ENCODE measurements at places on chromosomes 11 and 22. TPM values are rescaled to one million over a fixed set of nuclear protein-coding genes. Genes with fewer than 3 reads are reported as not detected.
A peak's percentile ranks its signal among the peaks of the same experiment; 100 is the strongest.

DNA sequence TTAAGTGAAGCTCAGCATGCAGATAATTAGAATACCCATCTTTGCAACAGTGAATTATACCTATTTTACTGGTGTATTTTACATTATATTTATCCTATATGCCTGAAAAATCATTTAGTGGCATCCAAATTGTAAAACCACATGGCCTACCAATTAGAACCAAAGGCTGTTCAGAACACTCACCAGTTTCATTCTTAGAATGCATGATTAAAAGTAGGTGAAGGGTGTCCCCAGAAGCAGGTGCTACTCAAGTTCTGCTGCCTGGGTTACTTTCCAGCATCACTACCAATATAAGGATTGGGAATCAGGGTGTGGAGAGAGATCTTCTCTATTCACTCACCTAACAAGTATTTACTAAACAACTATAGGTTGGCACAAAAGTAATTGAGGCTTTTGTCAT, 103.3 kb downstream of the SGSM3 start:
- DNase-seq, result no peak

GRCh38 chr11:94849839-94850238, 81.7 kb downstream of the AMOTL1 start:
- peak; percentile 75 for DNase-seq

DNA sequence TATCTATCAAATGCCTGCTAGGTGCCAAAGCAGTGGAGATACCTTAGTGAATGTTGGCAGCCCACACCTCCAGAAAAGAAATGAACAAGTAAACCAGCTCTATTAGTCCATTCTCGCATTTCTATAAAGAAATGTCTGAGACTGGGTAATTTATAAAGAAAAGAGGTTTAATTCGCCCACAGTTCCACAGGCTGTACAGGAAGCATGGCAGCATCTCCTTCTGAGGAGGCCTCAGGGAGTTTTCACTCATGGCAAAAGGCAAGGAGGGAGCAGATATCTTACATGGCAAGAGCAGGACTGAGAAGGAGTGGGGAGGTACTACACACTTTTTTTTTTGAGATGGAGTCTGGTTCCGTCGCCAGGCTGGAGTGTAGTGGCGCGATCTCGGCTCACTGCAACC, 18.7 kb upstream of the ZC3H12C start:
- DNase-seq, result no peak

DNA sequence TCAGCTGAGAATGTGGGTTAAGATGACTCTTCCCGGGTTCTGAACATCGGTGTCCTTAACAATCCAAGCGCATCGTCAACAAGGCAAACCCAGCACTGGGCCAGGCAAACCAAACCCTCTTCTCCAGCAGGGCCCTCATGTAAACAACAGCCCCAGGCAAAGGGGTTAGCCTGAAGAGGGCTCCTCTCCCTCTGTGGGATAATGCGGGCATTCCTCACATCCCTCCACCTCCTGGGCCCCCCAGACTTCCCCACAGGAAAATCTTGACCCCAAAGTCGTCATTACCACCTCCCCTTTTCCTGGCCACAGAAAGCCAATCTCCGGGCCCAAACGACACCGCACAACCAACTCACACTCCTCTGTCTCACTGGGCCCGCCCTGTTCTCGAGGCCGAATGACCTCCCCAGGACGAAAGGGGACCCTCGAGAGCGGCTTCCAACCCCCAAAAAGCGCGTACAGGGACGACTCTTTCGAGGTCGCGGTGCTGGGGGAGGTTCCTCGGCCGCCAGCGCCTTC, 566 bp downstream of the DDB1 start:
- peak; percentile 31 for DNase-seq

- DNase-seq, result no peak
These were observed 339.2 kb upstream of the CCDC90B start for GRCh38 chr11:83625336-83625735.

DNA sequence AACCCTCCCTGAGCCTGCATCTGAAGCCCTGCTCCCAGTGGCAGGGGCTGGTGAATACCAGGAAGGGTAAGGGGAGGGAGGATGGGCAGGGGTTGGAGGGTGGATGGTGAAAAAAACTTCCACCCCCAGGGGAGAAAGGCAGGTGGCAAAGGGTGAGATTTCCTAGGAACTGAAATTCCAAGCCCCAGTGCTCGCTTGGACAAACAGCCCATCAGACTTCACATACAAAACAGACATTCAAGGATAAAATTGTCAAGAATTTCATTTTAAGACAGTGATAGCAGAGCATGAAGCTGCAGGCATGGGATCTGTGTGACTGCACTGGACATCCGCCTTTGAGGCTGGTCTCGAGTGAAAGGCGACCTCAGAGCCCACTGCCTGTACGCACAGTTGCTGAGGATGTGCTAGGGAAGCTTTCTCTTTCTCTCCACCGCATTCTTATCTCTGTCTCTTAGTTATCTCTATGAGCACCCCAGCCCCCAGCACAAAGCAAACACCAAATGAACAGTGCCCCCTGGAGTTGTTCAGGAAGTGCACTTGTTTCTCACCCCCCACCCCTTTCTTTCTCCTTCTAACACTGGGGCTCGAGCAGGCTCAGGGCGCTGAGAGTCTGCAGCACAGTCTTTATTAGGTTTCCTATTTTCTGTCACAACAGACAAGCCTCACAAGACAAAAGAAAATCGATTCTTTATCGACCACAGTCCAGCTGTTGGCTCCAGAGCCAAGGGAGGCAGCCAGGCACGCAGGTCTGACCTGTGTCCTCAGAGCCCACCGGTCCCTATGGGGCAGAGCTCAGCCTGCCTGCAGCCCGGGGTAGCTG, 237.3 kb upstream of the NCAM1 start:
- no peak for DNase-seq

DNA sequence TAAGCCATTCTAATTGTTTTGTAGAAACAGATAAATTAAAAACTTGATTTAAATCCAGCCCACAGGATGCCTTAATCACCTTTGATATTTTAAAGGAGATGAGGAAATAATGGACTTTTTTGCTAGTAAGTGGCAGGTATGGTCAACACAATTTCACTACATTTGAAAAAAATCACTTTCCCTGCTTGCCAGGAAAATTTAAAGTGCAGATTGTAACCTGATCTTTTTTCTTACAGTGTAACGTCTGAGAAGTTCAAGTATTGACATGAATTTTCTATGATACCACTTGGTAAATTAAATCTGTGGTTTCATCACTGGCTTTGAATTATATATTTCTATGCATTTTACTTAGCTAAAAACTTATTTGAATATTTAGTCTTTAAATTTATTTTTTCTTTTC, 65.3 kb downstream of the ARHGEF12 start:
- no peak for DNase-seq

DNA sequence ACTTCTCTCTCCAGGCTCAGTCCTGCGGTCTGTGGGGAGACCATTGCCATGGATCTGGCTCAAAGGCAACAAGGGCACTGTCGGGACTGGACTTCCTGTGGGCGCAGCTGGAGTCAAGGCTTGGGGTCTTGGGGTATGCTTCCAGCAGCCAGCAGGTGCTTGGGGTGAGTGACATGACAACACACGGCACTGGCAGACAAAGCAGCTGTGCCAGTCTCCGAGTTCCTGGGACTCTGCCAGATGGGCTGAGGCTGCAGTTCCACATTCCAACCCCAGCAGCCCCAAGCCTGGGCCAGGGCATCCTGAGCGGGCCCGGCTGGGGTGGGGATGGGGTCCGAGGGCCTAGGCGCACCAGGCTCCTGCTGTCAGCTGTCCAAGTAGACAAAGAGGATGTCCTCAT, 12.3 kb downstream of the GUCD1 start:
- peak; percentile 77 for DNase-seq

The C11orf16 gene
- not detected for total RNA-seq

The UCP3 gene
- 2.0 TPM for total RNA-seq

The SYT13 gene
- 0.49 TPM for total RNA-seq
